Caco-2 (cell line): ENCODE measurements at places on chromosomes 1 and 21.

GRCh38 chr21:36909901-36910561 lies 56.4 kb downstream of the HLCS start:
- DNase-seq, result peak; percentile 59

DNA sequence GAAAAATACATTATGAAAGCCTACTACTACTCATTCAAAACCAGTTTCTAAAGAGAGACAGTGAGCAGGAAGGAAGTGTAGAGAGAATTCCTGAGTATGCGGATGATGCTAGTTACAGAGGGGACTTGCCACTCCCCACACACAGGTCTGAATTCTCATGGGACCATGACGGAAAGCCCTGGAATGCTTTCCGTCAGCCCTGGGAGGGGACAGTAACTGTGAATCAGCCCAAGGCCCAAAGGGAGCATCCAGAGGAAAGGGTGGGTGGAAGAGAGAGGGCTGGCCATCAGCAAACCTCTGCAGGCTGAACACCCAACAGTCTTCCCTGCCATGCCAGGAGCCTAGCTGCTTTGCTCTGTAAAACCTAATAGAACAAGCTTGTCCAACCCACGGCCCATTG lies 36.4 kb downstream of the RCSD1 start:
- no peak for DNase-seq

- no peak for DNase-seq
These were observed 90.9 kb downstream of the MAN1C1 start for GRCh38 chr1:25707280-25708016.

- no peak for DNase-seq
These were observed 35.7 kb downstream of the C1orf216 start for GRCh38 chr1:35683012-35683411.

- DNase-seq, result no peak
These were observed 1195.9 kb downstream of the MRPL39 start for GRCh38 chr21:24411429-24411828.

DNA sequence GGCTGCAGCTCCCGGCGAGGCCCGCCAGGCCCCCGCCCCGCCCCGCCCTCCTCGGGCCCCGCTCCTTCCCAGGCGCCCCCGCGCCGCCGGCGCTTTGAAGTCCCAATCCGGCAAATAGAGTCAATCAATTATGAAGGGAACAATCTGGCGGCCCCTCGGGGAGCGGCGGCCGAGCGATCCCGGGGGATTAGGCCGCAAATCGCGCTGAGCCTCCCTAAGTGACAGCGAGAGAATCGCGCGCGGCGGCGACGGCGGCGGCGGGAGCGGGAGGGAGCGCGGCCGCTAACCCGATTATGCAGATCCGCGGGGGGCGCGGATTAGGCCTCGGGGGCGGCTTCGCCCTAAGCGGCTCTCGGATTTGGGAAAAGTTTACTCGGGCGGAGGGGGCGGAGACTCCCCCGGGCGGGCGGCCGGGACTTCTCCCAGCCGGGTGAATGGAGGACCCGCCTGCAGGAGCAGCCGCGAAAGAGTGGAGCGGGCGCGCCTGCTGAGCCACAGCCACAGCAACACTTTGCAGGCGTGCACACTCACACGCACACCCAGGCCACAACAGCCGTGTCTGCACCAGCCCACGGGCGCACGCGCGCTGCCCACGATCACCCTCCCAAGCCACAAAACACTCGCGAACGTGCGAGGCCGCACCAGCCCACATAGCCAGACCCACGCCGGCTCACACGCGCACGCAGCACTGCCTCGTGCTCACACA lies 23.0 kb upstream of the DMBX1 start:
- DNase-seq, result peak; percentile 39

GRCh38 chr1:59212706-59213105 lies 84.2 kb upstream of the FGGY start:
- no peak for DNase-seq

GRCh38 chr1:63713627-63714481 lies 60.0 kb upstream of the ROR1 start:
- DNase-seq, result no peak

DNA sequence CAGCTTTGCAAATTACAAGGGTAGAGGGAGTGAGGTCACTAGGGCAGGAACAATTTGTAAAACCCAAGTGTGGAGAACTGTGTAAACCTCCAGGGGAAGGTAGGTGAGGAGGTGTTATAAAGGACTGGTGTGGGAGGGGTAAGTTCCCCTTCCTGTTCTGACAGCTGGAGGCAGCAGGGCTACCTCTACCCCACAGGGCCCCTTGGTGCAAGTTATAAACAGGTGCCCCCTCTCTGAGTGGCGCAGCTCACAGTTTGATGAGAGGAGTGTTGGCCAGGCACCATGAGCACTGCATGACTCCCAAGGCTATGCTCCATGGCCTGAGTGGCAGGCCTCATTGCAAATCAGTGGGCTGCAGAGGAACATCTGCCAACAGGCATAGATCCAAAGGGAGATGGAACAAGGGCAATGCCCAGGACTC lies 41.0 kb downstream of the MFSD2A start:
- DNase-seq, result no peak

DNA sequence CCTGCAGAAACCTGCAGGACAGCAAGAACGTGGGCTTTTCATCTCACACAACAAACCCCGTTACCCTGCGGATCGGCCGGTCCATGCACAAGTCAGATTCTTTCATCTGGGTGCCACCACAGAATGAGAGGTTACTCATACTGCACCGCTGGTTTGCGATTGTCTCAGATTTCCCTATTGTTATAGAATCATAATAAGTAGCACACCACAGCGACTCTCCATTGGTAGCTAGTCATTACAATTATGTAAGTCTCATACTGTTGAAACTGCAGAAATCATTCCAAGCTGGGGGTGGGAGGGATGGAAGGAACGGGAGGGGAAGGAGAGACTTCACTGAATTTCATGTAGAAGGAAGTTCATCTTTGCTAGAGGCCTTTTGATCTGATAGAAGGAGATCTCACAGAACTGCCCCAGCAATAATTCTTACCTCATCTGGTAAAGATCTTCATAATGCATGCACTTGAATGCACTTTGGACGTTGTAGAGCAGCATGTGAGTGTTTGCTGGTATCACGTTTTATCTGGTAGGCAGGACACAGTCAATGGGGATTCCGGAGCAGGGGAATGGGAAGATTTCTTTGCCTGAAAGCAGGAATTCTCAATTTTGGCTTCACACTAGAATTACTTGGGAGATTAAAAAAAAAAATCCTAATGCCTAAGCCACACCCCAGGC lies 221.1 kb downstream of the KIF26B start:
- DNase-seq, result no peak

GRCh38 chr21:42258150-42258884 lies 39.4 kb downstream of the ABCG1 start:
- peak; percentile 67 for DNase-seq

DNA sequence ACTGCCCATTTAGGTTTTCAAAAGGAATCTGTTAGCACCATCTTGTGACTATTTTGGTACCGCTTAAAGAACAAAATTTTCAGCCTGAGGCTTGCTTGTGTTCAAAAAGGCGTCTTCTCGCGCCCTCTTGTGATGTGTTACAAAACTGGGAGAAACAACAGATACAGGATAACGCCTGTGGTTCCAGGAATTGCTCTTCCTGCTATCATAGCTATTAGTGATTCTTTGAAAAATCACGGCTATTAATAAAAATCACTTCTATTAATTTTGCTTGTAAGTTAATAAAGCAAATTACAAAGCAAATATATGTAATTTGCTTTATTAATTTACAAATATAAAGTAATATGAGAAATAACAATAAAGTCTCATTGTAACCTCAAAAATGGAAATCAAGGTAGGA lies 82.2 kb upstream of the ABCD3 start:
- DNase-seq, result peak; percentile 79

DNA sequence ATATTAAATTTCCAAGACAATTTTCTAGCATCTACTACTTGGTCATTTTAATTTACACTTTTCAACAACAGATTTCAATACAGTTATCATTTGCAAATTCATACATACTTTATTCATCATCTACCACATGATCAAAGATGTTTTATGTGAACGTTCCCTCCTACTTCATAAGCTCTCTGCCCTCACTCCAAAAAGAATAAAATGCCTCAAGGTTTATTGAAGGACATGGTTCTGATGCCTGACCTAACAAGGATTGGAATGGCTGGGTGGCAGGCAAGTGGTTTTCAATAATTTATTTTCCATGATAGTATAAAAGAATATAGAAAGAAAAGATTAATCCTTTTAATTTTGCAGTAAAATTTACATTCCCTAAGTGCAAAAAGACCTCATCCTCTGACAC lies 5.4 kb downstream of the CDKN2C start:
- DNase-seq, result no peak

DNA sequence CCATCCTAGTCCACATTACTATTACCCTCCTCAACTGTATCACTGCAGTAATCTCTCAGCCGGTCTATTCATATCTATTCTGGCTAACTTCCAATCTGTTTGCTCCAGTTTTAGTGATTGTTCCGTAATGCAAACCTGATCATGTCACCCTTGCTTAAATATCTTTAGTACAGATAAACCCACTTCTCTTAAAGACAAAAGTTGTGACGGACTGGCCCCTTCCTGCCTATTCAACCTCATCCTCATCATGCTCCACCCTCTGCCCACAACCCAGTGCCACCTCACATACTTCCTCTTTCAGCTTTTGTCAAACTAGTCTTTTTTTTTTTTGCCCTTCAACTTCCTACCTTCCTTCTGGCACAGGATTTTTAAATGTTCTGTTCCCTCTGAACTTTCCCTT lies 2.8 kb upstream of the C1orf162 start:
- no peak for DNase-seq

DNA sequence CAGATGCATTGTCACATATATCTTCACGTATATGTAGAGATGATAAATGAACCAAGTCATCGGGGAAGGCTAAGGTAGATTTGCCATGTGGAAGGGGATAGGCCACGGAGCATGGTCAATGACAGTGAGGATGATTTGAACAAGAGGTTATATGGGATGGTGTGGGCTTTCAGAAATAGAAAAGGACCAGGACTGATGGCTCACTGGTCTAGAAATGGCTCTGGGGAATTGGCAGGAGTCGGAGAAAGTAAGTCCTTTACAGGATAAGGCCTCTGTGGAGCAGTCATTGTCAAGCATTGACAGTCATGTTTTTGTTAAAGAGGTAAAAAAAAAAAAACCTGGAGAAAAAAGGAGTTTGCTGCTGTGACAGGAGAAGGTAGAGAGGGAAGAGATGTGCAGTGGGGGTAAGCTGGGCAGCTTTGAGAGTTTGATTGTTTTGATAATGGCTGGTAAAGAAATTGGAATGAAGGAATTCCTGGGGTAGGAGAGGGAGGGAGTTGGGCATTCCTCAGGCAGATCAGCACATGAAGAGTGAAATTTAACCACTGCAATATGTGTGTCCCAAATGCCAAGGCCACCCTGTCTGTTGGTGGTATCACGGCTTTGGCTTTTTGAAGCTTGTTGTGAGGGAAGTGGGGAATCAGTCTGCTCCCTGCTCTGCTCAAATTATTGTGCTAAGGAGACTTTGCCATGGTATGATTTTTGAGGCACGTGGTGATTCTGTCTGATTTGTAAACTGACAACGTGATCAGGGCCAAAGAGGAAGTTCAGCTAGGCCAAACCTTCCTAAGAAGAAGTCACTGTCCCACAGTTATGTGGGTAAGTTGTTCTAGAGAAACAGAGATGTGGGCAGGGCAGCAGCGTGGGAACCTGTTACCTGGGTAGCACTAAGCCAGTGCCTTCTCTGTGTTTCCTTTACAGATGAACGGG lies 26.0 kb downstream of the MACF1 start:
- no peak for DNase-seq

DNA sequence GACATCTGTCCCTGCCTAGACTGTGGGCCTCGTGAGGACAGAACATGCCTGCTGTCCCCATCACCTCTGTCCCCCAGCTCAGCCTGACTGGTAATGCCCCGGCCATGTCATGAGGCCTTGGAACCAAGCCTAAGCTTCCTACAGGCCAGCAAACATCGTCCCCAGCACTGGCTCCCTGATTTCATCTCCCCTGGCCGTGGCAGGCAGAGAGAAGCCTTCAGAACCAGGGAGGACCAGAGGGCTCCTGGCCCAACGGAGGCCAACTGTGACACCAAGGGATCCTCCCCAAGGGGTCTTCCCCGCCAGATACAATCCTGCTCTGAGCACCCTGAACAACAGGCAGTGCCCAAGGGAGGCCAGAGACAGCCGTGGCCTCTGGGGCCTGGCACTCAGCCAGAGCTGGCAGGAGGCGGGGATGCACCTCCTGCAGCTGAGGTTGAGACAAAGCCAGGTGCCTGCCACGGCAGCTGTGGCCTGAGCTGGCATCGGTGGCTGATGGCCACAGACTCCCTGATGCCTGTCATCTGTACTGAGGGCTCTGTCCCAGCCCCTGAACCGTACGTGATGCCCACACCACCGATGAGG lies 9.9 kb upstream of the NPHP4 start:
- no peak for DNase-seq

GRCh38 chr1:114108751-114109255 lies 44.9 kb downstream of the SYT6 start:
- no peak for DNase-seq

GRCh38 chr1:29282924-29283803 lies 46.8 kb downstream of the PTPRU start:
- peak; percentile 92 for DNase-seq

- no peak for DNase-seq
These were observed 11.3 kb downstream of the NIPAL3 start for GRCh38 chr1:24426744-24427544.

- no peak for DNase-seq
These were observed 28.4 kb upstream of the CD84 start for GRCh38 chr1:160607672-160608032.

DNA sequence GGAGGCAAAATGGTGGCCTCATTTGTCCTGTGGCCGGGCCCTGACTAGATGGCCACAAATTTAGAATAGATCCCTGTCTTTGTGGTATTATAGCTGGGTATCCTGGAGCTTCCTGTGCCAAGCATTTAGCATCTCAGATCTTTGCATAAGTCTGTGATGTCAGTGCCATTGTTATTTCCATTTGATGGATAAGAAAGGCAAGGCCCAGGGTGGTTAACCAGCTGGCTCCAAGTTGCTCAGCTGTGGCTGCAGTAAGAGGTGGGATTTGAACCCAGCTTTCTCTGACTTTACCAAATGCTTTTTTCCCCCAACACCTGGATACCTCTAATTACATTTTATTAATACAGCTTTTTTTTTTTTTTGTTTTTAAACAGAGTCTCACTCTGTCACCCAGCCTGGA lies 11.7 kb upstream of the TNFRSF8 start:
- DNase-seq, result no peak
